ELR (cell line): ENCODE measurements at places on chromosomes 11 and 22.

DNA sequence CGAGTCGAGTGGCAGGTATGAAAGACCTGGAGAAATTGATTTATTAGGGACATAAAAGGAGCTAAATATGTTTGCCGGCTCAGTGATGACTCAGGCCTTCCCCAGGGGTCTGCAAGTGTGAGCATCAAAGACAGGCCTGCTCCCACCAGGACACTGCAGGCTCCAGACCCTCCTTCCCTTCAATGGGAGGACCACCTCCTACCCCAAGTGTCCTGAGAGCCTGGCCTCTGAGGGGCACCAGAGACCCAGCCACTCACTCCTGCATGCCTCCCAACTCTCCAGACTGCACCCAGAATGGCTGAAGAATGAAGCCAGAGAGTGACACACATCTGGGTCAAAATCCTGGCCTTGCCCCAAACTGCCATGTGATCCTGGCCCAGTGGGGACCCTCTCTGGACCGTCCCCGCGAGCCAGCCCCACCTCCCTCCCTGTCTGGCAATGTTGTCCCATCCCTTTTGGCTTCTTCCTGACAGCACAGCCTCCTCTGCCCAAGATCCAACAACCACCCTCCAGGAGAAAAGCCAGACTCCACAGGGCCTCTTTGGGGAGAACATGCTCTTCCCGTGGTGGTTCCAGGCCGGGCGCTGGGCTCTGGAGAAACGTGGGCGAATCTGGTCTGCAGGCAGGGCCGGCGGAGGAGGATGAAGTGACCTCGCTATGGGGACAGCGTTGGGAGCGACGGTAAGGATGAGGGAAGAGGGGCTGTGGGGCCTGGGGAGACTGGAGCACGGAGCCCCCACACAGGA lies 36.2 kb downstream of the CYTH4 start:
- DNase-seq, result no peak

GRCh38 chr11:78040691-78041379 lies 17.8 kb upstream of the KCTD14 start:
- DNase-seq, result peak; percentile 65

GRCh38 chr11:88179971-88180629 lies 4.9 kb upstream of the RAB38 start:
- no peak for DNase-seq

DNA sequence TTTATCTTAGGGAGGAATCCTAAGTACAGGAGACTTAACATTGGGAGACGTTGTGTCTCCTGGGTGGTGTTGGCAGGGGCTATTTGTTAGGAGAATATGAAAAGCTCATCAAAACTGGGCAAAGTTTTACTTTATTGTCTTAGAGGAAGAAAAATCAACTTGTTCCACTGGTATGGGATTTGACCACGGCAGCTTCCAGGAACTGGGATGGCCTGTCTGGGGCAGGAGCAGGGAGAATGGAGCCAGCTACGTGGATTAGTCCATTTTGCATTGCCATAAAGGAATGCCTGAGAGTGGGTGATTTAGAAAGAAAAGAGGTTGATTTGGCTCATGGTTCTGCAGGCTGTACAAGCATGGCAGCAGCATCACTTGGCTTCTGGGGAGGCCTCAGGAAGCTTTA lies 198.4 kb downstream of the ADAMTS15 start:
- no peak for DNase-seq

DNA sequence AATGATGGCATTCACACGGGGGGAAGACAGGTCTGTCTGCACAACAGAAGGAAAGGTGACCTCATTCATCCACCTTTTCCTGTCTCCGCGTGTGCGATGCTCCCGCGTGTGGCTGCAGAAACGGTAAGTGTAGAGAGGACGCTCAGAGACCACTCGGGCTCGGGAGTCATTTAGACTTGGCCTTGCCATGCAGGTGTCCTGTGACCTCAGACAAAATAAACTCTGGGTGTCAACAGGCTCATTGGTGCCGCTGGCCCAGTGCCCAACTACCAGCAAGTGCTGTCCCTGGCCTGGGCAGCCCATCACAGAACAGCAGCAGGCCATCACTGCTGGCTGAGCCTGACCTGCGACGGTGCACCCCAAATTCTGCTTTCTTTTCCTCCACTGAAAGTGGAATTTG lies 48.1 kb upstream of the ARFGAP3 start:
- no peak for DNase-seq

GRCh38 chr22:35434061-35434710 lies 34.2 kb downstream of the MCM5 start:
- peak; percentile 48 for DNase-seq

DNA sequence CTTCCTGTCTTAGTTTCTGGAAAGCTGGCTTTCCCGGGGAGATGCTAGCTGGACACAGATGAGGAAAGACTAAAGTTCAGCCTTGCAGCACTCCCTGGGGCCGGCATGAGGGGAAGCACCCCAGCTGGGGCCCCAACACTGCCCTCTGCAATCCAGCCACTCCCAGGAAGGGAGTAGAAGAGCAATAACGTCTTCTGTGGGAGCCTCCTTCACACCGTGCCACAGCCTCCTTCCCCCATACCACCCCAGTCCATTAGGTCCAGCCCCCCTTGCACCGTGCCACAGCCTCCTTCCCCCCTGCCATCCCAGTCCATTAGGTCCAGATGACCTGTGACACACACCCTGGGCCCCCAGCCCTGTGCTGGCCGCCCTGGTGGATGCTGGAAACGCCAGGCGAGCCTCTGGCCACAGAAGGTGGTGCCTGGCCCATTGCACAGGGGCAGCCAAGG lies 44.1 kb upstream of the PRDM11 start:
- no peak for DNase-seq

DNA sequence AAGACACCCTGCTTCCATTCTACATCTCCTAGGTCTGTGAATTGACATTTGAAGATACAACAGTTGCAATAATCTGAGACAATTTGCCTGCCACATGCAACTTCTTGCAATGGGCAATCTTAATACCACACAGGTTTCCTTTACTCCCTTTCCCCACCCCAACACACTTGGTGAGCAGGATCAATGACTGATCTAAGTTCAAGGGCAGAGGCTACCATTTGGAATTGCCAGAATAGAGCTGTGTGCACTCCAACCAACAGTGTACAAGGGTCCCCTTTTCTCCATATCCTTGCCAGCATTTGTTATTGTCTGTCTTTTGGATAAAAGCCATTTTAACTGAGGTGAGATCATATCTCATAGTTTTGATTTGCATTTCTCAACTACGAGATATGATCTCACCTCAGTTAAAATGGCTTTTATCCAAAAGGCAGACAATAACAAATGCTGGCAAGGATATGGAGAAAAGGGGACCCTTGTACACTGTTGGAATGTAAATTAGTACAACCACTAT lies 2.9 kb upstream of the NNMT start:
- peak; percentile 33 for DNase-seq

GRCh38 chr11:114183044-114183511 lies 113.1 kb upstream of the NNMT start:
- no peak for DNase-seq

DNA sequence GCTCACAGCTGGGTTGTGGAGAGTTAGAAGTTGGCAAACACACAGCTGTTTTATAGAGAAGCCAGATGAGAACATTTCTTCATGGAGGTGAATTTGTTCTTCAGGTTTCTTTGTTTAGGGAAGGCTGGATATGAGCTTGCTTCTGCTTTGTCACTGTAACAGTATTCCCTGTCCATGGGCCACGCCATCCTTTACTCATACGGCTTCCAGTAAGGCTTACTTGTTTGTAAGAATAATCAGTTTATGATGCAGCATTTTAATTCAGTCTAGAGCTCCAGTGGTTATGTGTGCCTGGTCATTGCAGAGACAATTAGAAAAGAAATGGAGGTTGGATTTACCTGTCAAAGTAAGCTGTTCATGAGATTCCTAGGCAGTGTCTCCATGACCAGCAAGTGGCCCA lies 131.8 kb downstream of the TRIM44 start:
- peak; percentile 62 for DNase-seq

GRCh38 chr11:4697585-4697984 lies at the start of gene OR51E2:
Gene OR51E2, minus strand, starts transcription at chr11:4697853. Its CDS starts 15,142 bp downstream, at chr11:4682711.
- DNase-seq, result peak; percentile 21

DNA sequence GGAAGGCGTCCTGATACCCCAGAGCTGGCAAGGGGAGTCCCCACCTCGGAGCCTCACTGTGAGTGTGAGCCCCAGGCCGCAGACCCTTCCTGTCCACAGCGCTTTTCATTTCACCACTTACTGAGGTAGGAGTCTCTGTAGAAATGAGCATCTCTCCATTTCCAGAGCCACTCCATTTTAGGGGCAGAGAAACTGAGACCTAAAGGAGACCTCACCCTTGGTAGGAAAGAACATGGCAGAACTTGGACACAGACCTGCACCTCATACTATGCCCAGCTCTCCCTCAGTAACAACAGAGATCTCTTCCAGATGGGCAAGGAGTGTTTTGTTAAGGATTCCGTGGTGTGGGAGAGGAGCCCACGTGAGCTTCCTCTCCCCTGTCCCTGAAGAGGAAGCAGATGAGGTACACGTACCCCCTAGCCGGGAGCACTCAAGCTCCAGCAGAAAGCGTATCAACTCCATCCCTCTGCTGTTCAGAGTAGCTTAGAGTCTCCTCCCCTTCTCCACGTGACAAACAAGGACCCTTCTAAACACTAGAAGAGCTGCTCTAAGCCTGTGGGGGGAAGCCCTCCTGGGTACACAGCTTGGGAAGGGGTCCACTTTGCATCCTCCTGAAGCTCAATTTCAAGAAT lies 532 bp upstream of the VSIG2 start:
- DNase-seq, result no peak

DNA sequence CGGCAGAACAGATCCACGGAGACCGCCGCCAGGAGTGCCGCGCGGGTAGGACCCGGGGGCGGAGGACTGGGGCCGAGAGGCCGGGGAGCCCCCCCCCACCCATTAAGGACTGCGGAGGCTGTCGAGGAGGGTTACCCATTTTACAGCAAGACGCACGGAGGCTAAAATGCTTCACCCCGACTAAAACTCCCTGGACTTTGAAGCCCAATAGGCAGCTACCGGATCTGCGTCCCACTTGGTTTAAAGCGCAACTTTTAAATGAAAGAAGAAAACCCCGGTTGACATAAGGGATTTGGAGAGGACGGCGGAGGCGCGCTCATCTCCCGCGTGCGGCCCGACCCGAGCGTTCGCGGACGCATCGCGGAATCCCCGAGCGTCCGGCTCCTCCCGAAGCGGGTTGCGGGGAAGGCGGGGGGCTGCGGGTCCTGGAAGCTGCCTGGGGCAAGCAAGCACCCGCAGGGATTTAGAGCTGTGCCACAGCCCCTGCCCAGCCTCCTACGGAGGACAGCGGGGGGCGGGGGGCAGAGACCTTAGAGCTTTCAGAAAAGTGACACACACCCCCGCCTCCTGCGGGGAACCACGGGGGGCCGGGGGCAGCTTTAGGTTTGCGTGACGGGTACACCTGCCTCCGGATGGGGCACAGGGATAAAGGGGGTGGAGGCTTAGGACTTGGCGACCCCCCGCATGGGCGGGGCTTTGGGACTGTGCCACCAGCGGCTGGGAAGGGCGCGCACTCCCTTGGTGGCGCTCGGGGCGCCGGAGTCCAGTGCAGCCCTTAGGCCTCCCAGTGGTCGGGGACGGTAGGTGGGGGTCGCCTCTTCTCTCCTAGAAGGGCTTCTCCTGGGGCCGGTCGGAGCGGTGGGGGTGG lies 760 bp upstream of the CELSR1 start:
- peak; percentile 51 for DNase-seq

DNA sequence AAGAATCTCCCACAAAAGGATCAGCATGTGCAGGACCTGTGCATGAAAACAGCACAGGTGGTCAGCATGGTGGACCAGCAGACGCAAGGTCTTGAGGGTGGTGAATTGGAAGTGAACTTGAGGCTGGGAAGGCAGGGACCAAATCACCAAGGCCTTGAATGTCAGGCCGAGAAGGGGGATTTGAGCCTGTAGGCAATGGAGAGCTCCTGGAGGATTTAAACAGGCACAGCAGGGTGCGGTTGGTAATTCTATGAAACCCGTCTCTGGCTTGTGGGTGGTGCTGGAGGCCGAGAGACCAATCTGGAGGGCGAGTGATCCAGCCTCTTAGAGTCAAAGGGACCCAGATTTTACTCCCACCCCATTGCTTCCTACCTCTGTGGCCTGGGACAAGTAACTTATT lies 2.4 kb downstream of the TSKU start:
- DNase-seq, result no peak

DNA sequence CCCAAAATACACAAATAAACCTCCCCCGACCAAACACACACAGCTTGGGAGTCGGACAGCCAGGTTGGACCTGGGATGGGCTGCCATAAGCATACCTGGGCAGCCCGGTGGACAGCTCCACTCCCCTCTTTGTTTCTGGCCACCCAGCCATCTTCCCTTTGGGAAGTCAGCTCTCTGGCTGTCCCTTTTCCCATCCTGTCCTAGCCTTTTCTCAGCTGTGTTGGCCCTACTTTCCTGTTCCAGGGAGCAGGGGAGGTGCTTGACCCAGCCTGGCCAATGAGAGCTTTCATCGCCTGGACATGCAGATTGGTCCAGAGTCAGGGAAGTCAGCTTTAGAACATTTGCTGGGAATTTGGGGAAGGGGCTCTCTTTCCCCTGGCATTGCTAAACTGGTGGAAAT lies 68.7 kb upstream of the NECTIN1 start:
- no peak for DNase-seq

- DNase-seq, result no peak
These were observed 2.4 kb upstream of the SOX6 start for GRCh38 chr11:16358726-16359125.

GRCh38 chr22:24106385-24107381 lies 74.6 kb upstream of the SUSD2 start:
- no peak for DNase-seq

DNA sequence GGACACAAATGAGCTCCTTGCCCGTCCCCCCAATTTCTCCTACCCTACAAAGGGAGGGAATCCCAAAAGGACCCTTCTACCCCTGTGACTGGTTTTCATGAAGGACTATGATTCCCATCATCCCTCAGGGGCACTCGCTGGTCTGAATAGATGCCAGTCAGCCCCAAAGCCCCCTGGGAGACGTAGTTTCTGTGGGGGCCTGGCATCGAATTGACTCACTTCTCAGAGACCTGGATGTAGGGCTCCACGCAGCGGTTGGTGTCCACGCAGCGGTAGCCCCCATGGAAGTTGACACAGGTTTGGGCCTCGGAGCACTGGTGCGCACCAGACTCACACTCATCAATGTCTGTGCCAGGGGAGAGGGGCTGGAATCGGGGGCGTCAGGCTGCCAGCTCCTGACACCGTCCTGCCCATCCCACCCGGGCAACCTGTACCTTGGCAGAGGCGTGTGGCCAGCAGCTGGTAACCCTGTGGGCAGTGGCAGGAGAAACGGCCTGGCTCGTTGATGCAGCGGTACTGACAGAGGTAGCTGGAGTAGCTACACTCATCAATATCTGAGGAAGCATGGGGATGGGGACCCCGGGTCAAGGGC lies 4.4 kb downstream of the EFEMP2 start:
- DNase-seq, result no peak

- DNase-seq, result no peak
These were observed 27.8 kb downstream of the CEP295 start for GRCh38 chr11:93689240-93689639.

GRCh38 chr11:46181387-46181786 lies 60.1 kb upstream of the PHF21A start:
- no peak for DNase-seq

- DNase-seq, result no peak
These were observed 169.7 kb downstream of the ST3GAL4 start for GRCh38 chr11:126525216-126525615.
